ENCODE measurements at places on chromosomes 4 and X. TPM values are rescaled to one million over a fixed set of nuclear protein-coding genes. Genes with fewer than 3 reads are reported as not detected.

- no peak overlapping the region for H3K27ac ChIP-seq
- no peaks in the 10 kb centered on the region for H3K36me3 ChIP-seq
- no peaks in the 10 kb centered on the region for H3K4me1 ChIP-seq
- no peak for DNase-seq
- no peaks in the 10 kb centered on the region for H3K27me3 ChIP-seq
- no peak overlapping the region for H3K4me3 ChIP-seq
Observed at GRCh38 chrX:8879750-8880149, 78.6 kb upstream of the FAM9A start.

Gene ATP11C
- 28.3 TPM for total RNA-seq

GRCh38 chr4:13872155-13872554 is 244.6 kb upstream of the BOD1L1 start:
- no peak for DNase-seq
- no peaks in the 10 kb centered on the region for H3K4me1 ChIP-seq
- H3K36me3 ChIP-seq: no peaks in the 10 kb centered on the region

- no peak for DNase-seq
- no peak overlapping the region for H3K4me3 ChIP-seq
- no peak overlapping the region for H3K27ac ChIP-seq
- no peaks in the 10 kb centered on the region for H3K27me3 ChIP-seq
Observed at GRCh38 chrX:74061879-74062278, 242.1 kb upstream of the ZCCHC13 start.

DNA sequence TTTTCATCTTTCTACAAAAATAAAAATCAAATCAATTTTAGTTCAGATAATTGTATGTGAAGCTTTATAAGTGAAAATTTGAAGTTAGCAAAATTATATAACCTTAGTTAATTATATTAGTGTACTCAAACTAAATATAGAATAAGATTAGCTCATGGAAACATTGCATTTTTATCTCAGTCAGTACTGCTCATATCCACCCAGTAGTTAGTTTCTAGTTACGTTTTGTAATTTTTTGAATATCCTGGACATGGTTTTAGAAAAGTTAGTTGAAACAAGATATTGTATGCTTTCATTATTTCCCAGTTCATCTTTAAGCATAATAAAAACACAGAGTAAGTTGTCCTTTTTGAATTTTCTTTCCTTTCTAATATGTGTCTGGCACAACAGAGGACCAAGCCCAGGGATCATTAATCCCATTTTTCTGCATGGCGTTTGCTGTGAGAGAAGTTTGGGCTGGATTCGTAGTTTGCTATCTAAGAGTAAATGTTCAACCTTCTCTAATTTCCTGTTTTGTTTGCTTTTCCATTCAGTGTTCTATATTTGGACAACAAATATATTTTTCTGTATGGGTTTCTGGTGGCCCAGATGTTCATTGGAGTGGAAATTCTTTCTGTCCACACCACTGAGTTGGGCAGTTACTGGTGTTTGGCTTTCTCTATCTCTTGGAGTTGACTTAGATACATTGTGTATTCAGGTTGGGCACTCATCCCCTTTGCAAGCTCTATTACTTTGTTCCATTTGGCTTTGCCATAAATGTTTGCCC is 12.1 kb downstream of the TBL1X start:
- H3K4me3 ChIP-seq: no peak overlapping the region
- no peak overlapping the region for H3K27ac ChIP-seq
- H3K4me1 ChIP-seq: no peaks in the 10 kb centered on the region

Gene MOSPD2
- 23.1 TPM for total RNA-seq

DNA sequence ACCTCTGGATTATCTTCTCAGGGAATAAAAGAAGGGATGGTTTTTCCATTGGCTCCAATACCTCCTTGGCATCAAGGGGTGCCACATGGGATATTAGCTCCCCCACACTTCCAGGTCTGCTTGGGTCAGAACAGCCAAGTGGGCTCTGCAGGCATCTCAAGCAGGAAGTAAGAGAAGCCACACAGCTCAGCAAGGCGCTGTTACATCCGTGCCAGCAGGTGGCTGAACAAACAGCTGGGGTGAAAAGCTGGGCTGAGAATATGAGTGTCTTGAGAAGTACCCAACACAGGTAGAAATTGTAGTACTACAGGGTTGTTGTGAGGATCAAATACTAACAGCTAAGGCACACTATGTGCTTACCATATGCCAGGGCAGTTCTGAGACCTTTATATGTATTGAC is 76.7 kb upstream of the TMEM150C start:
- DNase-seq: no peak
- no peak overlapping the region for H3K27ac ChIP-seq
- H3K36me3 ChIP-seq: no peaks in the 10 kb centered on the region
- no peak overlapping the region for H3K4me3 ChIP-seq
- H3K4me1 ChIP-seq: no peaks in the 10 kb centered on the region
- no peaks in the 10 kb centered on the region for H3K27me3 ChIP-seq

DNA sequence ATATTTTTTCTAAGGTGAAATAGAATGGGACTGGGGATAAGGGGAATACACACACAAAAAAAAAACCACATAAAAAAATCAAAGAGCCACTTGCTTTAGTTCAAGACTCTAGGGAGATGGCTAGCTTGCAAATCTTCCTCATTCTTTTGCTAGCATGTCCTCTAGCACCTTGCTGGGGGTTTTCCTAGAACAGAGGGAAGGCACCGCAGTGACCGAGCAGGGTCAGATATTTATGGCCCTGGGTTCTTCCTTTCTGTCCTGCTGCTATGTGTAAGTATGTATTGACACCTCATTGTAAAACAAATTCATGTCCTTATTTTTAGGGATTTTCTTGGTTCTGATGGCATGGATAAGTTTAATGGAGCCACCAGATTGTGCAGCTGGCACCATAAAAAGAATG is 81.2 kb downstream of the SHISA3 start:
- H3K4me1 ChIP-seq: no peaks in the 10 kb centered on the region
- H3K36me3 ChIP-seq: no peaks in the 10 kb centered on the region
- no peak overlapping the region for H3K4me3 ChIP-seq

DNA sequence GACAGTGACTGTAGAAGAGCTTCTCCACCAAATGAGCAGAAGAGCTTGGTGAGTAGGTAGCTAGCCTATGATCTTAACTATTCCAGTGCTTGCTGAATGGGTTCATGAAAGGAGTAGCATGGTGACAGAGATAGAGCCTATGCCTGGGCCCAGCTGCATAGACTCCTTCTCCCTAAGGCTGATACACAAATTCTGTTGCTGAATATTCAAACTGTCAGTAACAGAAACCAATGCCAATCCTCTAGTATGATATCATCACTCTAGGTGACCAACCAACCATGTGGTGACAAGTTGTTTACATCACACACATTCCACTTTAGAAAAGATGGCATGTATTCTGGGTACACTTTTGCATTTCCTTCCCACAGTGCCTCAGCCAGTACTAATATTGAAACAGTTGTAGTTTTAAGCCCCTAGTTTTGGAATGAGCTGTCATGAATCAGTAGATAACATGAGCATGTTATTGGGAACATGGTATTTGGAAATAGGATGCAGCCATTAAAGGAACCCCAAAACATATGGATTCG is 103.4 kb upstream of the GRXCR1 start:
- H3K4me3 ChIP-seq: no peak overlapping the region
- H3K27ac ChIP-seq: no peak overlapping the region
- DNase-seq: no peak
- no peaks in the 10 kb centered on the region for H3K4me1 ChIP-seq

DNA sequence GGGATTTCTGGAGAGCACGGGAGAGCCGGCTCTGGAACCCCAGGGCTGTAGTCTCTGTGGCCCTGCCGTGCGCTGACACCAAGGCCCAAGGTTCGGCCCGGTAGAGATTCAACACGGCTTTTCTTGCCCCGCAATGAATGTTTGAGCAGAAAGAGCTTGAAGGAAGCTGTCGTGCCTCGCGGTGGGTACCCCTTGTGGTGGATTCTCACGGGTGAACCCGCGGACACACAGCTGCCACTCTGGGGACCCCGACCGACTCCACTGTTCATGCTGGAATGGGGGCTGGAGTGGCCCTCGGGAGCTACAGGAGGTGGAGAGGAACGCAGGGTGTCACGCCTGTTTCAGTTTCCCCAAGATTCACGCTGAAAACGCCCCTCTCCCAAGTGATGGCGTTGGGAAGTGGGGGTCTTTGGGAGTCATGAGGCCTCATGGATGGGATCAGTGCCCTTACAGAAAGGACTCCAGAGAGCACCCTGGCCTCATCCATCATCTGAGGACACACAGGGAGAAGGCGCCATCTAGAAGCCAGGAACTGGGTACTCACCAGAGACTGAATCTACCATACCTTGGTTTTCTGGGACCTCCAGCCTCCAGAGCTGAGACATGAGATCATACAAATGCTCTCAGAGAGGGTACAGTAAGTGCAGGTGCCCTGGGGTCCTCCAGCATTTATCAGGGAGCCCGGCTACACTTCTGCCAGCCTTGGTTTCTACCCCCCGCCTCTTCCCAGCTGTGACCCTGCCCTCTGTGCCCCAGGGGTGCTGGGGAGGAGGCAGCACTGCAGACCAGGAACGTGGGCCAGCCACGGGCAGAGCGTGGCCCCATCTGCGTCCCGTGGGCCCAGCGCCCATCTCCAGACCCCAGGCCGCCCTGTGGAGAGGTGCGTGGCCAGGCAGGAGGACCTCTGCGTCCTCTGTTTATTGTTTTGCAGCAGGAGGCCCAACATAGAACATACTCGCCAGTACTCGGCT is 6.4 kb downstream of the SLC25A6 start:
- no peaks in the 10 kb centered on the region for H3K27me3 ChIP-seq
- peaks cover 4% of the 10 kb centered on the region for H3K4me1 ChIP-seq
- no peak overlapping the region for H3K4me3 ChIP-seq
- DNase-seq: no peak
- peaks cover 53% of the 10 kb centered on the region for H3K36me3 ChIP-seq
- no peak overlapping the region for H3K27ac ChIP-seq

GRCh38 chr4:176453079-176453478 is 133.3 kb downstream of the SPCS3 start:
- no peak for DNase-seq
- no peaks in the 10 kb centered on the region for H3K4me1 ChIP-seq
- H3K4me3 ChIP-seq: no peak overlapping the region
- H3K27ac ChIP-seq: no peak overlapping the region

Gene PHEX
- total RNA-seq: 0.82 TPM

- H3K4me3 ChIP-seq: no peak overlapping the region
- no peak overlapping the region for H3K27ac ChIP-seq
- H3K36me3 ChIP-seq: no peaks in the 10 kb centered on the region
- DNase-seq: no peak
Observed at GRCh38 chrX:66622209-66622608, 16.7 kb downstream of the EDA2R start.

GRCh38 chr4:143667461-143667860 is 33.0 kb downstream of the FREM3 start:
- no peaks in the 10 kb centered on the region for H3K4me1 ChIP-seq
- no peaks in the 10 kb centered on the region for H3K36me3 ChIP-seq
- no peaks in the 10 kb centered on the region for H3K27me3 ChIP-seq
- H3K27ac ChIP-seq: no peak overlapping the region

DNA sequence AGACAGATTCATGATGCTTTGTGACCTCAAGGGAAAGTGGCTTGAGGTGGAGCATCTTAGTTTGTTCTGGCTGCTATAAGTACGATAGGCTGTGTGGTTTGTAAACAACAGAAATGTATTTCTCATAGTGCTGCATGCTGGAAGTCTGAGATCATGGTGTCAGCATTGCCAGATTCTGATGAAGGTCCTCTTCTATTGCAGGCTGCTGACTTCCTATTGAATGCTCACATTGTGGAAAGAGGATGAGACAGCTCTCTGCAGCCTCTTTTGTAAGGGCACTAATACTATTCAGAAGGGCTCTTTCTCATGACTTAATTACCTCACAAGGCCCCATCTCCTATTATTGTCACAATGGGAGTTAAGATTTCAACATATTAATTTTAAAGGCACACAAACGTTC is 1674.0 kb upstream of the PCDH7 start:
- no peaks in the 10 kb centered on the region for H3K27me3 ChIP-seq
- no peaks in the 10 kb centered on the region for H3K4me1 ChIP-seq
- H3K27ac ChIP-seq: no peak overlapping the region
- H3K4me3 ChIP-seq: no peak overlapping the region
- DNase-seq: no peak

Gene VCX3B
- 29.7 TPM for total RNA-seq

DNA sequence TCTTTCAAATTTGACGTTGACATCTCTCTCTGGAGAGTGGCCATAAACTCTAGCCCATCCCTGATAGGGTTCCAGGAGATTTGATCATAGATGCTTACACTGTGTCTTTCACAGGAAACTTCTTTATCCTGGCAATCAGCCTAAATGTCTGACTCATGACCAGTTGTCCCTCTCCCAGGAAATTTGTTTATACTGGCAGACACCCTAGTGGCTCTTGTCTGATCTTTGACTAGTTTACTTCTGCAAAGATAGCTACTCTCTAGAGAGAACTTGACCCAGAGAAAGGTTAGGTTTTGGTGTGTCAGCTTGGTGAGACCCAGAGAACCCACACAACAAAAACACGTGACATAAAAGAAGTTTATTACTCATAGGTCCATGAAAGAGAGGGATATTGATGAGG is 509.8 kb downstream of the CENPC start:
- no peaks in the 10 kb centered on the region for H3K4me1 ChIP-seq
- no peaks in the 10 kb centered on the region for H3K36me3 ChIP-seq
- no peaks in the 10 kb centered on the region for H3K27me3 ChIP-seq
- peak; percentile 60 for DNase-seq
- no peak overlapping the region for H3K27ac ChIP-seq

Gene CFAP47
- 0.45 TPM for total RNA-seq

DNA sequence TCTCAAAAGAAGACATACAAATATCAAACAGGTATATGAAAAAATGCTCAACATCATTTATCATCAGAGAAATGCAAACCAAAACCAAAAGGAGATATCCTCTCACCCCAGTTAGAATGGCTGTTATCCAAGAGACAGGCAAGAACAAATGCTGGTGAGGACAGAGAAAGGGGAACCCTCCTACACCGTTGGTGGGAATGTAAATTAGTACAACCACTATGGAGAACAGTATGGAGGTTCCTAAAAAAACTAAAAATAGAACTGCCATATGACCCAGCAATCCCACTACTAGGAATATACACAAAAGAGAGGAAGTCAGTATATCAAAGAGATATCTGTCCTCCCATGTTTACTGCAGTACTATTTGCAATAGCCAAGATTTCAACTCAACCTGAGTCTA is 83.5 kb downstream of the CDS1 start:
- DNase-seq: no peak
- no peak overlapping the region for H3K27ac ChIP-seq
- H3K4me3 ChIP-seq: no peak overlapping the region
- H3K36me3 ChIP-seq: no peaks in the 10 kb centered on the region
- H3K27me3 ChIP-seq: no peaks in the 10 kb centered on the region

DNA sequence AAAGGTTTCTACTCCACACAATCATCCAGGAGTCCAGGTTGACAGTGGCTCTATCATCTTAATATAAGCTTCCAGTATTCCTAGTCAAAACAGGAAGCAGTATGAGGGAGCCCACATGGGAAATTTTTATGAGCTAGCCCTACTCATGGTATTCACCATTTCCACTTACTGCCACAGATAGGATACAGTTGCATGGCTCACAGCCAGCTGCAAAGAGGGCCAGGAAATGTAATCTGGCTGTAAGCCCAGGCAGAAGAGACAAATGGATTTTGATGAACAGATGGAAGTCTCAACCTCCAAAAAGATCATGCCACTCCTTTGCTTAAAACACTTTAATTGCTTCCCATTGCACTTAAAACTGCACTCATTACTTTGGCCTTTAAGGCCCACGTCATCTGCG is 150.6 kb downstream of the ADAMTS3 start:
- H3K27ac ChIP-seq: no peak overlapping the region
- H3K27me3 ChIP-seq: no peaks in the 10 kb centered on the region
- H3K4me1 ChIP-seq: no peaks in the 10 kb centered on the region
- no peak overlapping the region for H3K4me3 ChIP-seq
- no peak for DNase-seq
- no peaks in the 10 kb centered on the region for H3K36me3 ChIP-seq

Gene PDLIM3
- 78.7 TPM for total RNA-seq

GRCh38 chr4:74630551-74630950 is 163.8 kb downstream of the BTC start:
- no peaks in the 10 kb centered on the region for H3K36me3 ChIP-seq
- H3K4me1 ChIP-seq: no peaks in the 10 kb centered on the region
- no peak overlapping the region for H3K4me3 ChIP-seq

Measured in prostate gland (tissue), 2 donors.